ENCODE measurements at places on chromosomes 3 and 15.

- DNase-seq: no peak
These were observed 53.0 kb upstream of the ST3GAL6 start for GRCh38 chr3:98710067-98710659.

GRCh38 chr3:10437272-10437994 is 68.0 kb downstream of the ATP2B2 start:
- DNase-seq: peak; percentile 87

DNA sequence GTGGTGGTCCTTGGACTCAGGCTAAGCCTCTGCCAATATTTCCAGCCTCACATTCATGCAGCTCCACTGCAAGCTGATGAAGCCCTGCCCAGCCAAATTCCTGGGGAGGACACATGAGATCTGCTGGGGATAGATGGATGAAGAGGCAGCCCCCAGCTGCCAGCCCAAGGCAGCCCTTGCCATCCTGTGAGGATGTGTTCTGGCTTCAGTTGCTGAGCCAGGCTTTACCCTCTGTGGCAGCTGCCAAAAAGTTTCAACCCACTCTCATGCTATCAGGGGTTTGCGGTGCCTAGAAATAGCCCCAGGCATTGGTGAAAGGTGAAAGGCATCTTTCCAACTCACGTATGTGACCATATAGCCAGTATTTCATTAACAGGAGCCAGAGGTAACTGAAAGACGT is 37.6 kb downstream of the C2CD4A start:
- DNase-seq: no peak

- no peak for DNase-seq
These were observed 15.1 kb downstream of the FBXL22 start for GRCh38 chr15:63612300-63612699.

GRCh38 chr3:107142171-107142570 is 235.1 kb upstream of the CCDC54 start:
- no peak for DNase-seq

- no peak for DNase-seq
These were observed 9.6 kb downstream of the SQOR start for GRCh38 chr15:45644437-45644836.

- DNase-seq: no peak
These were observed 2.4 kb downstream of the FYTTD1 start for GRCh38 chr3:197752107-197752506.

GRCh38 chr3:85939074-85939482 is 980.3 kb downstream of the CADM2 start:
- no peak for DNase-seq

DNA sequence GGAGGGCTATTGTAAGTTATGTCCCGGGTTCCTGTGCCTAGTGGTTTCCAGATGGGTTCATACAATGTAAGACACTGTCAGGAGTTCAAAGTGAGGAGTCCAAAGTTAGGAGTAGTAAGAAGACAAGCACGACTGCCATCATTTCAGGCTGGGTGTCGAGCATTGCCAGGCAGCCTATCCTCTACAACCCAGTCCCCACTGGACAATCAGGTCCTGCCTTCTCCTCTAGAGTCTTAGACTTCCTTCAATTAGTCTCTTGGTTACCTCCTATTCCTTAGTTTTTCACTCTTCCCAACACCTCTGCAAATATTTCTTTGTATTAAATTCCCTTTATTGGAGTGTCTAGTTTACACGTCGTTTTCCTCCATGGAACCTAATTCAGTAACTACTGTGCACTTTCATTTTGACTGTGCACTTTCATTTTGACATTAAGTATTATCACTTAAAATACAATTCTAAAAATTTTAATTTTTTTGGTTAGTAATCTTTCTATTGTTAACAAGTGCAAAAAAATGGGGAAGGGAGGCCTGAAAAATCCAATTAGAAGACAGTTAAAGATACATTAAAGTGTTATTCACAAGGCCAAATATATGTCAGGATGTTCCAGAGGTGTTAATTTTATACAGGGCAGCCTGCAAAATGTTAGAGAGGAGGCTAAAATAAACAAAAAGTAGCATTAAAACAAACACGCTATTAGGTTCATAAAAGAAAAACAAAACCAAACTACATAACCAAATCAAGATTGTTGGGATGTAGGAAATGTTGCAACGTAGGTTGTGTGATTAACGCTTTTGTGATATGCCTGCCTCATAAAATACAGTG is 155.3 kb downstream of the TBL1XR1 start:
- DNase-seq: no peak

DNA sequence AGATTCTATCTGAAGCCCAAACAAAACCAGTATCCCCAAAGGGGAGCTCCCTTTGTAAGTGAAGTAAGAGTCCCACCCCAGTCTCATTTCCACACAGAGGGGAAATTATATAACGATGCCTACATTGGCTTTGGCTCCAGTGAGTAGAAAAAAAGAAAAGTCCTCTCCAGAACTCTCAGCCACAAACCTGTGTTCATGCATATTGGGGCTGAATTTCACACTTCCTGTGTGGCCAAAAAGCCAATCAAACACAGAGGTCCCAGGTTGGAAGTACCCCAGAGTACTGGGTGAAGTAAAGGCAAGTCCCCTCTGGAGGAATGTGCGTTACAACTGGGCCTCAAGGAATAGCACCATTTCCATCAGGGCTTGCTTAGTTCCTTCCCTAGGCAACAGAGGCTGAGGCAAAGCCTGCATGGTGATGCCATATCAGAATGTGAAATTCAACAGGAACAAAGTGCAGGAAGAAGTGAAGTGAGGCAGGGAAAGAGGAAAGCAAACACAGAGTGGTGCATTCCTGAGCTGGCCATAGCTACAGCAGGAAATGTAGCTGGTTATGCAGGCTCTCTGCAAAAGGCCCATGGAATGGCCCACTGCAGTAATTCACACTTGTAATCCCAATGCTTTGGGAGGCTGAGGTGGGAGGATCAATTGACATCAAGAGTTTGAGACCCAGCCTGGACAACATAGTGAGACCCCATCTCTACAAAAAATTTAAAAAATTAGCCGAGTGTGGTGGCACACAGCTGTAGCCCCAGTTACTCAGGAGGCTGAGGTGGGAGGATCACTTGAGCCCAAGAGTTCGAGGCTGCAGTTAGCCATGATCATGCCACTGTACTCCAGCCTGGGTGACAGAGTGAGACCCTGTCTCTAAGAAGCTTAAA is 16.6 kb upstream of the CX3CR1 start:
- no peak for DNase-seq

GRCh38 chr15:78207110-78207458 is 27.3 kb downstream of the ACSBG1 start:
- no peak for DNase-seq

- DNase-seq: no peak
These were observed 82.2 kb upstream of the THBS1 start for GRCh38 chr15:39498629-39499028.

DNA sequence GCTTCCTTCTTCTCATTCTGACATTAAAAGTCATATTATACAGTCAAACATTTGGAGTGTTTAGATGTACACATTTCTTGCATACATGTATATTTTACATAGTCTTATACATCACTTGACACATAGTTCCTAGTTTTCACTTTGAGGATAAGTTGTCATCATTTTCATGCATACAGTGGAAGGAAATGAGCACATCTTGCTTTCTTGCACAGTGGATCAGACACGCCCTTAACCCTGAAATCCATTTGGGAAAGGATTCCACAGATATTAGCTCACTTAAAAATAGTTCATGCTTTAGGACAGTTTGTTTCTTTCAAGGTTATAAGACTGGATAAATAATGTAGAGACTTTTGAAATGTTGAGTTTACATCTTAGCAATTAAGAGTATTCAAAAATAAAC is 148.6 kb upstream of the MME start:
- peak; percentile 76 for DNase-seq

GRCh38 chr3:112638327-112639020 is 2.5 kb downstream of the CCDC80 start:
- DNase-seq: no peak

DNA sequence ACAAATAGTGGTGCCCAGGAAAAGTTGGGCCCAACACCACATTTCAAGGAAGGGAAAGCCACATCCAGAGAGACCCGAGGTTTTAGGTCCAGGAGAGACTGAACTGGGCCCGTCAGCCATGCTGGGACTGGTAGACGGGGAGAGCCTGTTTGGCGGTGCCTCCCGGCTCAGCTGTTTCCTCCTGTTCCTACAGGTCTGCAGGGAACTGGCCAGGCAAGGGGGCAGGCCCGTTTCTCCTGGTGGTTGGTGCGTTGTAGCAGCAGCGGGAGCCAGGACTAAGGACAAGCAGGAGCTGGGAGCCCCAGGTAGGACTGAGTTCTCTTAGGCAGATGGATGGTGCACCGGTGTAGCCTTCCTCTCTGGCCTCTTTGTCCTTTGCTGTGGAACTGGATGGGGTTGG is 3.9 kb downstream of the PRKCD start:
- DNase-seq: no peak

DNA sequence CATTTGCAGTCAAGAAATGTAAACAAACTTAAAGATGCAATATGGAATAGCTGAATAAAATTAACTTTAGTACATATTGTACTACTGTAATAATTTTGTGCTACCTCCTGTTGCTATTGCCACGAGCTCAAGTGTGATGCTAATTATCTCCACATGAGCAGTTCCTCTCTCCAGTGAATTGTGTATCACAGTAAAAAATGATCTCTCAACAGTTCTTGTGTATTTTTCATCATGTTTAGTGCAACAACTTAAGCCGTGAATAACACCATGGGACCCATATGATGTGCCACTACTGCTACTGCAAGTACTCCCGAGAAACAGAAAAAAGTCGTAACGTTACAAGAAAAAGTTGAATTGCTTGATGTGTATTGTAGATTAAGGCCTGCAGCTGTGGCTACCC is 12.4 kb downstream of the RIOX2 start:
- no peak for DNase-seq

DNA sequence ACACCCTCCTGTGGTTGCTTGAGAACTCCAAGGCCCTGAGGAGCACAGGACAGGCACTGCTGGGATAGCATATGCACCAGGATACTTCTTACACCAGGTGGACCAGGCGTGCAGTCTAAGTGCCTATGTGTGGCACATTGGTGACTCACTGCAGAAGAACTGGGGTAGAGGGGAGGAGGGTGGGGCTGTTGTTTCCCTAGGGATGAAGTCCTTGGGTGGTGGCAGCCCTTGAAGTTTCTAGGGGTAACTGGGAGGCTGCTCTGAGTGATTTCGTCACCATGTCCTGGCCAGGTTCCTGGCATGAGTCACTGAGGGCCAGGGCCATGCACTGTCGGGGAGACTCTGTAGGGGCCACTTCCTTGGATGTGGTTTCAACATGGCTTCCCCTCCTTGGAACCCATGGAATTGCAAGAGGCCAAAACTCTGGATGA is 15.9 kb downstream of the MYZAP start:
- DNase-seq: peak; percentile 90

DNA sequence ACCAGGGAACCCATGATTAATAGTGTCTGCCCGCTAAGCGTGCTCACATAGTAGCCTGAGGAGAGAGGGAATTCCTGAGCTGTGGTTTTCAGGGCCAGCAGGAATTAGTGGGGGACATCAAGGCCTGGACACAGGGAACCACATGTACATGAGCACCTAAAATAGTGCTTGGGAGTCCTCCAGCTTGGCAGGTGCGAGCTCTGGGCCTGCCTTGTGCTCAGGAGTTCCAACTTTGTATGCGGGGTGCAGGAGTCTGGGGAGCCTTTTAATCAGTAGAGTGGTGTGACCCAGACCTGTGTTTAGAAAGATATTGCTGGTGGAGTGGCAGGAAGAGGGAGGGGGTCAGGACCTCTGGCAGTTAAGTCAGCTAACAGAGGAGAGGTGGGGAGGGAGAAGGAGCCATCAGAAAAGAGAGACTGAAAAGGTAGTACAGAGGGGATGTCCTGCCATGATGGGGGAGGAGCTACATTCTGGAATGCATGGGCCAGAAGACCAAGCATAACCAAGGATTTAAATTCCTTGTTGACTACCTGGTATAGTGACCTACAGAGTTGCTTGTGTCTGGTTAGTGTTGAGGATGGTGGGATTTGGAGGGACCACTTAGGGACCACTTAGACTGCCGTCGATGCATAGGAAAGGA is 1.9 kb downstream of the DAG1 start:
- DNase-seq: peak; percentile 40

- no peak for DNase-seq
These were observed 154.4 kb downstream of the CHL1 start for GRCh38 chr3:350871-351371.

DNA sequence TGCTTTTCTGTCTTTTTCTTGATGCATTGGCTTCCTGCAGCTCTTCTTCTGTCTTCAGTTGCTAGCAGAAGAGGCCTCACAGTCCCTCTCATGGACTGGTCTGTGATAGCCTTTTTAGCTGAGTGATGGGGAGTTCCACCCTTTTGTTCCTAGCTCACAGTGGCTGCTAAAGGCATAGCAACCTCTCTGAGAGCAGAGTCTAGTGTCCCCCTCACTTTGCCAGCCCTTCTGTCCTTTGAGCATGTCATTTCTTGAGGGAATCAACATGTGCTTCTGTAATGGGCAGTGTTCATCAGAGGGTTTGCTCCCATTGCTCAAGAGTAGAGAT is 44.4 kb downstream of the GAP43 start:
- DNase-seq: no peak

DNA sequence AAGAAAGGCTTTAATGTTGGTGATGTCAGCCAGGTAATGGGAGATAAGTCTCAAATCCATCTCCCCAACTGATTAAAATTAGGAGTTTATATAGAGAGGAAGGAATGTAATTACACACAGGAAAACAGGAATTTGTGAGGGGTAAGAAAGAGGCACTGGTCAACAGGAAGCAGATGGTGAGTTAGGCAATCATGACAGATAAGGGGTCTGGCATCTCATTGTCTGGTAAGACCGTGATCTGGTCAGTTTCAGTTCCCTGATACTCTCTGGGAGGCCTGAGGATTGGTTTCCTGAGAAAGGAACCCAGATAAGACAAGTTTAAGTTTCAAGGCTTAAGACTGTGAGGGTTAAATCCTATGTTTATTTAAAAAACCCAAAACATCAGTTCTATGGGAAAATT is 414.7 kb upstream of the ARRDC4 start:
- no peak for DNase-seq

DNA sequence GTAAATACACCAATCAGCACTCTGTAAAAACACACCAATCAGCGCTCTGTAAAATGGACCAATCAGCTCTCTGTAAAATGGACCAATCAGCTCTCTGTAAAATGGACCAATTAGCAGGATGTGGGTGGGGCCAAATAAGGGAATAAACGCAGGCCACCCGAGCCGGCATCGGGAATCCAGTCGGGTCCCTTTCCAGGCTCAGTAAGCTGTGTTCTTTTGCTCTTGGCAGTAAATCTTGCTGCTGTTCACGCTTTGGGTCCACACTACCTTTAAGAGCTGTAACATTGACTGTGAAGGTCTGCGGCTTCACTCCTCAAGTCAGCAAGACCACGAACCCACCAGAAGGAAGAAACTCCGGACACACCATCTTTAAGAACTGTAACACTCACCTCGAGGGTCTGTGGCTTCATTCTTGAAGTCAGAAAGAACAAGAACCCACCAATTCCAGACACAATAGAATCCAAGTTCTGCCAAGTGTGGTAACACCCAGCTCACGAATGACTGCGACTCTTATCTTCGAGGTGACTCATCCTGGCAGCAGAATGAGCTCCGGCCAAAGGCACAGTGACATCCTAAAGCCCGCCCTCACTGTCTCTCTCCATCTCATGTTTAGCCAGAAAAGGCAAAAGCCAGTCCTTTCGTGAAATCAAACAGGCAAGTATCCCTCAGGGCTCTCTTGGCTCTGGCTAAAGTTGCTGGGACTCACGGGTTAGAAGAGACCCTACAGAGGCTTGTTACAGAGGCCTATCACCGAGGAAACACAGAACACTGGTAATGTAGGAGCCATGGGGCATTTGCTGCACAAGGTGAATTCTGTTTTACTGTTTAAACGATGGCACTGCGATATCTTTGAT is 155.2 kb downstream of the FAM43A start:
- DNase-seq: peak; percentile 25

- no peak for DNase-seq
These were observed 105.0 kb downstream of the IQCH start for GRCh38 chr15:67359431-67360079.

Data from EL (cell line).